ENCODE measurements at places on chromosomes 11 and 22.

GRCh38 chr11:76184551-76184993 is 21.7 kb downstream of the WNT11 start:
- DNase-seq, result no peak

- no peak for DNase-seq
Measured at GRCh38 chr11:110713449-110713776, 1.2 kb upstream of the ARHGAP20 start.

GRCh38 chr11:86577644-86578636 is 94.5 kb downstream of the ME3 start:
- no peak for DNase-seq

DNA sequence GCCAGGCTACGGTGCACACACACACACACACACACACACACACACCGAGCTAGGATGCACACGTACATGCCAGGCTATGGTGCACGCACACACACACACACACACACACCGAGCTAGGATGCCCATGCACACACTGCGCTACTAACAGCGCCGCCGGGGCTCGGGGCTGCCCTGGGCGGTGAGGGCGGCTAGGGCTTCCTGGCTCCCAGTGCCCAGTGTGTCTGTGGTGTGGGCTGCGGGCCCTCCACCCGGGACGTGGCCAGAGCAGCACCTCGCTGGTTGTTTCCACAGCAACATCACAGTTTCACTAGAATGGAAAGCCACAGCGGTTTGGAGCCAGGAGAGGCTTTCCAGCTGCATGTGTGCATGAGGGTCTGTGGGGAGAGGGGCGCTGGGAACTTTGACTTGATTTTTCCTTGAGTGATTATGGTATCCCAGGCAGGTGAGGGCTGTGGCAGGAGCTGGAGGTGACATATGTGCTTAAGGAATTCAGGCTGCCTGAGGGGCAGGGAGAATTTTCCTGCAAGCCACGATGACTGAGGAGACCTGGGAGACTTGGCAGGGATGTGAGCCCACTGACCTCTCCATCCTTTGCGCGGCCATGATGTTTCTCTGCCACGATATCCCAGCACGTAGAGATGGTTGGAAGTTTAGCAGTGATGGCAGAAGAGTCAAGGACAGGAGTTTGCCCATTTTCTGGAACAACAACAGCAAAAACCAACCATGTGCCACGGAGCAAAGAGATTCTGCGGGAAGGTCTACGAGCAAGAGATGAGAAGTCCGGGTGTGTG is 195.9 kb downstream of the SNX19 start:
- DNase-seq, result no peak

DNA sequence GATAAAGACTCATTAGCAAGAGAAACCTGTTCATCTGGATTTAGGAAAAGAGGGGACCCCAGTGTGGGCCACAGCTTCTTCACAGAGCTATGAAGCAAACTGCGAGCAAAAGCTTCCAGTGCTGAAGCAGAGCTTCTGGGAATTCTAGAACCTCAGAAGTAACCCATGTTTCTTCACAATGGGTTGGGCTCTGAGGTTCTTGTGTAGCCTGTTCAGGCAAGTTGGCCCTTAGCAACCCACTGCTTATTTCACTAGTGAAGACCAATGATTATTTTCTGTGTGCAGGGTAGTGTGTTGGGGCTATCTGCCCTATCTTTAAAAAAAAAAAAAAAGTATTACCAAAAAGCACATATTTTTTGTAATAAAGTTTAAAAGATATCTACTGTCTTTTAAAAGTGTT is at the start of gene ACRV1:
TSS of gene ACRV1 (minus strand) at position 101 of the 400 bp plus-strand sequence. CDS start at position 34, 67 bp downstream.
- no peak for DNase-seq

GRCh38 chr11:1834779-1835670 is at the start of gene SYT8:
Gene SYT8, plus strand, starts transcription at chr11:1834990. Its CDS starts 116 bp downstream, at chr11:1835106.
- DNase-seq, result no peak

GRCh38 chr11:79050786-79051185 is 390.0 kb downstream of the TENM4 start:
- no peak for DNase-seq

DNA sequence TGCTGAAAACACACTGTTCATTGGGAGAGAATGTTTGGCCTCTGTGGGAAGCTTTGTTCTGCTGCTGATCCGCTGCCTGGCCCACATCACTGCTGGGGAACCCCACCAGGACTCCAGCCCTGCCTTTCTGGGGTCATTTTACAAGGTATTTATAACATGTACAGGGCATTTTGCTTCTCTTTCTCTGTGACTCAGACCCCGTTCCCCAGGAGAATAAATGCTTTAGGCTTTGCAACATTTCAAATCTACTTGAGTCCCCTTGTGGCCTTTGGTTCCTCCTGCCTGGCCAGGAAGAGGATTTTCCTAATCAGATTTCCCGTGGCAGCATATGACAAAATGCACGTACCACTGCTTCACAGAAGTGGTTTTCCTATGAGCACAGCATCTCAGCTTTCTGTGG is 43.0 kb downstream of the BTG4 start:
- no peak for DNase-seq

GRCh38 chr11:88435415-88435814 is 97.9 kb upstream of the CTSC start:
- no peak for DNase-seq

DNA sequence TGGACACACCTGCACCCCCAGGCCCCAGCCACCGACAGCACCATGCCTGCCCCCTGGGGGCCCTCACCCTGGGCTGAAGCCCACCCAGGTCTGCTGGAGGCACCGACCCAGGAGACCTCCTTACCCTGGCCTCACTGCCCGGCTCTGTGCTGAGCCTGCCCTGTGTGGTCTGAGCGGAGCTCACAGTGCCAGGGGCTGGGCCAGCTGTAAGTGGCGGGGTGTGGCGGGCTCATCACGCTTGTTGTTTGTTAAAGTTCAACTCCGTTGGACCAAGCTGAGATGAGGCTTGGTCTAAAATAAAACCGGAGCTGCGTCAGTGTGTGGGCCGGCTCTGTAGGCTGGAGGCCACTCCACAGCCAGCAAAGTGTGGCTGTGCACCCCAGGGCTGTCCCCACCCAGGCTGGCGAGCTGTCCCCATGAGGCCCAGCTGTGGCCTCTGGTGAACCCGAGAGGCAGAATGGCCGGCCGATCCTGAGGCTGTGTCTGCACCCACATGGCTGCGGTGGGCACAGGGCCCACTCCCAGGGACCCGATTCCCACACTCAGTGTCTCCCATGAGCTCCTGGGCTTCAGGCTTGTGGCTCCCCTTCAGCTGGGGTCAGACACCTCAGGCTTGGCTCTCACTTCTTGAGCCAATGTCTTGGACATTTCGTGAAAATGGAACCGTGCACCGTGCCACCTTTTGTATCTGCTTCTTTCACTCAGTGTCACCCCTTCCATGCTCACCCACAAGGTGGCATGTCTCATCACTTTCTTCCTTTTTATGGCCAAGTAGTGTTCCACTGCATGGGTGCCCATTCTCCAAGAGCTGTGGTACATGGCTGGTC is 137.9 kb downstream of the CTTN start:
- no peak for DNase-seq

GRCh38 chr22:39284142-39284980 is 35.1 kb downstream of the RPL3 start:
- no peak for DNase-seq

DNA sequence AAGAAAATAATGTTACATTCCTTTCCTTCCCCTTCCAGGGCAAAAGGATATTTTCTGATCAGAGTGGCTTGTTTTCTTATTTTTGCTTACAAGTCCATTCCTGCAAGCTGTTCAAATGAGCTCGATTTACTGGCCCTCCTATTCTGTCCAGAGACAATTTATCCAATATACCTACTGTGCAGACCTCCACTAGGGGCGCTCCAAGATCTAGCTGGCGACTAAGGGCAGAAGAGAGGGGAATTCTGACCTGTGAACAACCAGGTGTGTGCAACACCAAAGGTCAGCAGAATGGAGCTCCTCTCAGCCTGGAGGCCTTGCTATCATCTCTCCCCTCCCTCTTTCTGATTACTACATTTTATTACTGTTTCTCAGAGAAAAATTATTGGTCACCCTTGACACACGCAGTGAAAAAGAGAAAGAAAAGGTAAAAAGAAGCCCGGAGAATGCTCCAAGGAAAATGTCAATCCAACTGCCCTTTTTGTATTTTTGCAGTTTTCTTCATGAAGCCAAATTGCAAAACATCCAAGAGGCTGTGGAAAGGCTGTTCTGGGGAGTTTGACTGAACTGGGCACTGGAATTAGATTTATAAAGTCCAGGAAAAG is 3.2 kb downstream of the SEZ6L start:
- no peak for DNase-seq

Data from stimulated activated CD4-positive, alpha-beta T cell treated with anti-CD3 and anti-CD28 coated beads, Interleukin-1b, Interleukin-23, amount 100 ng/mL, for 24 hours (primary cell).